ENCODE measurements at places on chromosomes 1 and 21.

DNA sequence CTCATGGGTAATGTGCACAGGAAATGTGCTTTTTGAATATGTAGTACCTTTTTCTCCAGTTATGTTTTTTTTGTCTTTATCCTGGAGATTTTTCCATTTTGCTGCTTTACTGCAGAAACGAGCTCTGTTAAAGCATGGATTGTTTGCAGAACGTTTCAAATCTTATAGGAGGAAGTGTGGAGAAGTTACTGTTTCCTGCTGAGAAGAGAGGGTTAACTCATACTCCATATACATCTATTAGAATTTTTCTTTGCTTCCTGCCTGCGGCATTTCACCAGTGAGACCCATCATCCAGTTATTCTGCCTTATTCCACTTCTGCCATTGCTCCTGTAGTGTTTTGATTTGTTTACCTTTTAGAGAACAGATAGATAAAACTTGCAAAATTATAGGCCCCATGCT lies 2.0 kb downstream of the RPRD2 start:
- DNase-seq: no peak

DNA sequence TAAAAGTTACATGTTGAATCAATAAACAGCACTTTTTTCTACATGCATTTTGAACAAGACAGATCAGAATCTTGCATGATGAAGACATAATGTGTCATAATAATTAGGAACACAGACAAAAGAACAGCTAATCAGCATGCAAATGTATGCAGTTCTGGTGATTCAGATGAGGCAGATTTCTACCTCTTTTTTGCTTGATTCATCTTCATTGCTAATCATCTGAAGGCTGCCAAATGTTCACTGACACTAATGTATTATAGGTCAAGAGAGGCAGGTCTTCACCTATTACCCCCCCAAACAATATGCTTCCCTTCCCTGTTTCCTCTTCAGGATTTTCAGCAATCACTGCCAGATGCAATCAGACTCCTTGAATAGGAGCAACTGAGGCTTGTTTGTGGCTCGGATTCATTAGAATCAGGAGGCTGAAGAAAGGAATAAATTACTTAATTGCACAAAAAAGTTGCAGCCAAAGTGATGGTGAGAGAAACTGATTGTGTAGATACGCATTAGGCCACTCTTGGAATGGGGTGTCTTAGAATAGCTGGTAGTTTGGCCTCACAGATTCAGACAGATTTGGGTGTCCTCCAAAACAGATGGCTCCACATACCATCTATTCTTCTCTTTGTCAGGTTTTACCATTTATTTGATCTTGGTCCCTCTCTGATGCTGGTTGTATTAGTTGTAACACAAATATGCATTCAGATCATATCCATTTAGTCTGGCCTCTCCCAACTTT lies 275.4 kb downstream of the RPS6KC1 start:
- DNase-seq: peak; percentile 16

- DNase-seq: no peak
Observed at GRCh38 chr1:235375919-235376605, 8.8 kb downstream of the TBCE start.

DNA sequence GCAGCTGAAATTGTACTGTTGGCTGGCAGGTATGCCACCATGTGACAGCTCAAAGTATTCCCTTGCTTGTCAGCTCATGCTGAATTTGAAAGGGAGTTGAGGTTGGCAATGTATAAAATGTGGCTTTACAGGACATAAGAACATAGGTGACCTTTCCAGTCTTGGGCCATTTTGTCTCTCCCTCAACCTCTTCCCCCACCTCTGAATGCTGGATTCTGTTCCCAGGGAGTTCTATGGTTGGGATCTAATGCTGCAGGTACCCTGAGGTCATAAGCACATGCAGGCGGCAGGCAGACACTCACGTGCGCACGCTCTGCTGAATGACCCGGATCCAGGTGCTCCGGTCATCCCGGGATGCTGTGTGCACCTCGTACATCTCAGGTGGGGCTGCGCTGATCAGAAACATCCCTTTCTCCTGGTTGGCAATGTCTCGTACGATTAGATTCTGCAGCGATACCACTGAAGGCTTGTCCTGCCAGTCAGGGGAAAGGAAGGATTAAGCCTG lies 16.0 kb downstream of the RXFP4 start:
- DNase-seq: no peak

DNA sequence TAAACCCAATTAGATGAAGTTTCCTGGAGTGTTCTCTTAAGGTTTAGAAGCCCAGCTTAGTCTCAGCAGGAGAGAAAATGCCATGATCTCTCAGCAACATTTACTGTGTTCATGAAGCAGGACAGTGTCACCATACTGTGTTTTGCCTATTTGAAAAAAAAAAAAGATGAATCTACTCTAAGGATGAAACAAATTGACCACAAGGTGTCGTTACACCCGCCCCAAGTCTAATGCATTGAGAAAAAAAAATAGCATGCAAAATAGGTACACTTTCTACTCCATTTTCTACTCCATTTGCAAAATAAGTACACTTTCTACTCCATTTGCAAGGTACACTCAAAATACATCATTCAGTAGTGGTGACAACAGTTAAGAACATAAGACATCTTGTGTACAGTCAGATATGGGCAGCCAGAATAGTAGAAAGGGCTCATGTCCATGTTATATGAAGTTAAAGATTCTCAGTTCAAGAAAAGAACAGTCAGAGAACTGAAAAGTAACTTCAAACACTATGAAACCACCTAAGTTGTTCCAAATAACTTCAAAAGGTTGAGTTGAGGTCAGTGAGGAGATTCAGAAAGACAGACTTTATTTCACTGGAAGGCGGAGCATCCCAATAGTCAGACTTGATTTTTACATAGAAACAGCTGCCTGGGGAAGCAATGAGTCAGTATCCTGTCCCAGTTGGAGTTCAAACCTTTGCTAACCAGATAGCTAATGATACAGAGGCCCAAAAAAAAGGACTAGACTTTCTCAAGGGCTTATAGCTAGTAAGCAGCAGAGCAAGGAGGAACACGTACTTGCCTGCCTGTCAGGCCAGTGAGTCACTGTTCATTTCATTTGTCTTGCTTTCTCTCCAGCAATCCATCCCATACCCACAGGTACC lies 13.3 kb downstream of the PLPPR5 start:
- peak; percentile 18 for DNase-seq

DNA sequence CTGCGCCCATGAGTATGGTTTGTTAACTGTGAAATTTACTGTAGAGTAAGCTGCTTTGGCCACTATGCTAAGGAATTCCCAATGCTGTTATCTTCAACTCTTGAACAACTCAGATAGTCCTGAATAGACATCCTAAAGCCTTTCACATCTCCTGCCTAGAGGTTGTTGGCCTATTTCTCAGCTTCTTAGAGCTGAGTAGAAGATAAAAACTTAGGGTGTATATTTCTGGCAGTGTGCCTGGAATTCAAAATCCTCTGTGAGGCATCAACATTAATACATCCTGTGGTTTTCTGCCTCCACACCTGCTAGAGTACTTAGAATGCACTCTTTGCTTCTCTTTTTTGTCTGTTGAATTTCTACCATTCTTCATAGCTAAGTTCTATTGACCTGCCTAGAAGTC lies 45.8 kb upstream of the RC3H1 start:
- DNase-seq: no peak

GRCh38 chr1:192809307-192810252 lies 741 bp downstream of the RGS2 start:
- DNase-seq: peak; percentile 36

Measured in GM03348 (cell line).